Fibroblast of lung (primary cell): ENCODE measurements at places on chromosomes 7 and 10. TPM values are rescaled to one million over a fixed set of nuclear protein-coding genes. Genes with fewer than 3 reads are reported as not detected.

C10orf67 gene
- under 0.01 TPM in 2 replicates for total RNA-seq

DNA sequence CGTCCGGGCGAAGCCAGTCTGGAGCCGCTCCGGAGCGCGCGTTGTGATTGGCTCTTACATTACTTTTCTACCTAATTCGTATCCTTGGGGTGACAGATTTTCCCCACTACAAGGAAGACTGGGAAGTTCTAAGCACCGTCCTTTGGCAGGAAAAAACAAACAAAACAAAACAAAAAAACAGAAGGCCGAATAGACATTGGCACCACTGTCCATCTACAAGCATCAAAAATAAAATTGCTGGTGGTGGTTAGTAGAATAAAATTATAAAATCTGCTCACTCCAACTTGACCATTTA lies 651 bp upstream of the SKAP2 start:
- peak overlapping the region; percentile 91 for H3K27ac ChIP-seq
- H3K4me3 ChIP-seq = peak overlapping the region; percentile 55
- no peaks in the 10 kb centered on the region for H3K36me3 ChIP-seq
- no peaks in the 10 kb centered on the region for H3K4me1 ChIP-seq

GRCh38 chr7:94452239-94452638 lies 57.4 kb upstream of the CASD1 start:
- H3K36me3 ChIP-seq = no peaks in the 10 kb centered on the region
- H3K4me3 ChIP-seq = no peak overlapping the region
- no peaks in the 10 kb centered on the region for H3K27me3 ChIP-seq
- DNase-seq = no peak

TRIP6 gene
- 61.9 and 96.1 TPM in 2 replicates for total RNA-seq

GRCh38 chr7:129898502-129899160 lies 54.1 kb downstream of the UBE2H start:
- DNase-seq = no peak
- H3K27ac ChIP-seq = no peak overlapping the region
